AG04450 (cell line): ENCODE measurements at places on chromosomes 7 and 10.

DNA sequence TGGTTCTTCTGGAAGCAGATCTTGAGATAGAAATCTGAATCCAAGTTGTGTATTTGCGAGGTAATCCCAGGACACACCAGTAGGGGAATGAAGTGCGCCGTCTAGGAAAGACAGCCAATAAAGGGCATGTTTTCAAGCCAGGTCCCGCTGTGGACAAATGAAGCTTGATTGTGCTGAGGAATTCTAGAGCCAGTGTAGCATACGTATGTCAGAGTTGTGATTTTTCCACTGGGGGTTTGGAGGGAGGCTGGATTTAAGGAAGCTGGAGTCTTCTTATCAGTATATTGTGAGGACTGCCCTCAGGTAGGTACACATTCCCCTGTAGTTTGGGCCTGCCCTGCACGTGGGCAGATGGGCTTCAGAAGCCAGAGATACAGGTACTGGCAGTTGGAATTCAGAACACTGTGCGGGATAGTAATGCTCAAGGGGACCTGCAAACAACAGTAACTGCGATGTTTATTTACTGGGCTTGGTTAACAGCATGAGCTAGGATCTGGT lies 50.9 kb downstream of the GALNT11 start:
- DNase-seq: no peak

- DNase-seq: no peak
Measured at GRCh38 chr10:34627331-34627730, 187.8 kb downstream of the PARD3 start.

DNA sequence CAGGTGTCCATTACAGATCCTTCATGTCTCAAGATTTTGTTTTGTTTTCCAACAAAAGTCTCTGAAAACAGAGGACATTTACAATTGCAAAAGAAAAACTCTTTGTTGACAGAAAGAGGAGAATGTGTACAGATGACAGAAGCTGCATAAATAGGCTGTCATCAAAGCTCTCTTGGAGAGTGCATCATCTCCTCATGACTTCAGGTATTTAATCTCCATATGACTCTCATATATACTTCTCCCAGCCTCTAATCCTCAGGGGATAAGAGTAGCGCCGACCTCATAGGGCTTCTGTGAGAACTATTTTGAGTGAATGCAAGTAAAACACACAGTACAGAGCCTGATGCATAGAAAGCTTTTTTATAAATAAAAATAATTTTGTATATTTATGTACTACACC lies 48.1 kb upstream of the SEPTIN7 start:
- no peak for DNase-seq

DNA sequence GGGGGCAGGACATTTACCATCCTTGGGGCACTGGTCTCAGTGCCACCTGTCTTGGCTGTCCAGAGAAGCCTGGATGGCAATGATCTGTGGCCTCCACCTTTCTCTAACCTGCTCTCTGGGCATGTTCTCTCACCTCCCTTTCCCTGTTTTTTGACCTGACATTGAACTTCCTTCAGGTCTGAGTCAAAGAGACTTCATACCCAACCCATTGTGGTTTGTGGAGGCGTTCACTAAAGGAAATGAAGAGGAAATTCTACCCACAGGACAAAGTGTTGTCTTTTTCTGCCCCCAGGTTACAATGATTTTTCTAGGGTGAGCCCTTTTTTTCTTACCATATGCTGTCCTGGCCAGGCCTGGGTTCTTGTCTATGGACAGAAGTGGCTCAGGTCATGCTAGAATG lies 76.6 kb downstream of the CYP26A1 start:
- DNase-seq: no peak

- DNase-seq: no peak
Measured at GRCh38 chr7:101884671-101885596, 67.5 kb downstream of the CUX1 start.

GRCh38 chr7:29879609-29880008 lies 73.3 kb downstream of the WIPF3 start:
- no peak for DNase-seq

DNA sequence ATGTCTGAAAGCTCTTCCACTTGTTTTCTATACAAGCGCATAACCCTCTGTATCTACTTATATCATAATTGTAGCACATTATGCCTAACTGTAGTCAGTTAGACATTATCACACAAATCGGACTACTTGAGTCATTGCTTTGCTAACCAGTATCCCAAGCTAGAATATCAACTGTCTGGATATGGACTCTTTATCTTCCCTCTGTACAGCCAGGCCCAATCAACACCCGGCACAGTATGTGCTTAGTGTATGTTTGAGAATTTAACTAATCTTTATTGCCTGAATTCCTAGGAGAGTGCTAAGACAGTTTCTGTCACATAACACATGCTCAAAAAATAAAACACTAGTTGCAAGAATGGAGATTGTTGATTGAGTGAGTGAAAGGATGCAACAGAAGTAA lies 211.2 kb downstream of the ARL4A start:
- DNase-seq: no peak

GRCh38 chr7:35725280-35725680 lies 30.3 kb upstream of the HERPUD2 start:
- DNase-seq: no peak

DNA sequence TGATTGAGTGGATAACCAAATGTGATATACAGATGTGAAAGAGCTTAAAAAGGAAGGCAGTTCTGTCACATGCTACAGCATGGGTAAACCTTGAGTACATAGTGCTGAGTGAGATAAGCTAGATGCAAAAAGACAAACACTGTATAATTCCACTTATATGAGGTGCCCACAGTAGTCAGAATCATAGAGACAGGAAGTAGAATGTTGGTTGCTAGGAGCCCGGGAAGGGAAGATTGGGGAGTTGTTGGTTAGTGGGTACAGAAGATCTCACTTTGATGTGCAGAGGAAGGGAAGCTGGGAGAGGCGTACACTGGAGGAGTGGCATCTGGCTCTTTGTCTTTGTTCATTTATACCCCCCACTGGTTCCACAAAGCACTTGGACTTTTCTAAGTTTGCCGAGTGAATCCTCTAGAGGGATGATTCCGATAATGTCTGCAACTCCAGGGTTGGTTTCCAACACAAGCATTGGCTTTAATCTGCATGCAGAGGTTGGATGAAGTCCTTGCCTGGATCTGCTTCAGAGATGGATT lies 39.5 kb downstream of the TSPAN14 start:
- DNase-seq: no peak

GRCh38 chr10:24153031-24153430 lies 55.9 kb upstream of the KIAA1217 start:
- no peak for DNase-seq

GRCh38 chr10:71909399-71910083 lies 54.7 kb upstream of the CHST3 start:
- DNase-seq: no peak

DNA sequence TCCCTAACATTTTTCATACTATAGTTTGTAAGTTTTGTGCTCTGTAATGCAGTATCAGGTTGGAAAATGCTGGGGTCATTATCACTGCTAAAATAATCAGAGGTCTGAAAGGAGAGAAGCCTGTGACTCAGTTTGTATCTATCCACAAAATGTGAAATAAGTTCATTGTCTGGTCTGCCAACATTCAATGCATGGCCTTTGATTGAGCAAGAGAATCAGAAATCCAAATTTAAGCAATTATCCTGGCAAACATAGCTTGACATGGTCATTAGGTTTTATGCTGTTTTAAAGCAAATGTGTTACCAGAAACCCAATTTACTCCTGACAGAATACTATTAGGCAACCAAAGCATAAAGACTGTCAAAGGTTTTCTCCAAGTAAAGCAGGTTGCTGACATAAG lies 709.7 kb upstream of the SEMA3D start:
- no peak for DNase-seq

GRCh38 chr7:23539494-23539907 lies 7.7 kb upstream of the TRA2A start:
- no peak for DNase-seq

DNA sequence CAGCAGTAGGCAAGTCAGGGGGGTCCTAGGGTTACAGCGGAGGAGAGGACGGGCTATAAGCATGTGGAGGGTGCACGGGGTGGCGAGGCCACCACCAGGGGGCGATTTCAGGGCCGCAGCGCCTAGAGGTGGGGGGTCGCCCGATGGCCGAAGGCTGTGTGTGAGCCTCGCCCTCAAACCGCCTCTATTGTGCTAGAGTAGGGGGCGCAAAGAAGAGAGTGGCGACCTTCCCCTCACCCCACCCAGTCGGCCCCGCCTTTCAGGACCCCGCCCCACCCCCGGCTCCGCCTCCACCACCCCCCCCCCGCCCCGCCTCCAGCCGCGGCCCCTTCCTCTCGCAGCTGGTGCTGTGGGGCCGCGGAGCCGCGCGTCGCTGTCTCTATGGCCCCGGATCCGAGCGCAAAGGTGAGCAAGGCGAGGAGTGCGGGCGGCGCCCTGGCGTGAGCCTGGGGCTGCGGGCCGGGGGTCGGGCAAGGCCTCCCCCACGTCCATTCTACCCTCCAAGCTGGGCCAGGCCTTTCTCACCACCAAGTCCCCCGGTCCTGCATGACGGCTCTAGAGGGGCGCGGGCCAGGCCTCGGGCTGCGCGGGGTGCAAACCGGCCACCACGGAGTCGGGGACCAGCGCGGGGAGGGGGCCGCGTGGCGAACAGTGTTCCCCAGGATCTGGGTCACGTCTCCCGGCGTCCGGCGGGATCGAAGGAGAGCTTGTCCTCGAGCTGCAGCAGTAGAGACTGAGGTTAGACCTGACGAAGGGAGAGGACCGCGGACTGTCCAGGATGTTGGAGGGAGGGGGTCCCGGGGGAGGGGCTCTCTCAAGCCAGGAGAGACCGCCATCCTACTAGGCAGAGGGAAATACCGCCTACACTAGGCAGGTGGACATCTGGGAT lies at the start of gene SEMA4G:
TSS of gene SEMA4G (plus strand) at position 318 of the 889 bp plus-strand sequence. CDS start 3,409 bp downstream, outside the sequence.
- no peak for DNase-seq

- no peak for DNase-seq
Measured at GRCh38 chr10:43055217-43055616, 21.7 kb upstream of the RET start.

GRCh38 chr10:25820472-25820871 lies 113.6 kb upstream of the MYO3A start:
- no peak for DNase-seq

GRCh38 chr7:22936246-22936645 lies 77.7 kb downstream of the HYCC1 start:
- no peak for DNase-seq

GRCh38 chr10:132520177-132520811 lies 17.3 kb upstream of the INPP5A start:
- no peak for DNase-seq

GRCh38 chr10:77943121-77943901 lies 16.8 kb upstream of the DLG5 start:
- DNase-seq: no peak

DNA sequence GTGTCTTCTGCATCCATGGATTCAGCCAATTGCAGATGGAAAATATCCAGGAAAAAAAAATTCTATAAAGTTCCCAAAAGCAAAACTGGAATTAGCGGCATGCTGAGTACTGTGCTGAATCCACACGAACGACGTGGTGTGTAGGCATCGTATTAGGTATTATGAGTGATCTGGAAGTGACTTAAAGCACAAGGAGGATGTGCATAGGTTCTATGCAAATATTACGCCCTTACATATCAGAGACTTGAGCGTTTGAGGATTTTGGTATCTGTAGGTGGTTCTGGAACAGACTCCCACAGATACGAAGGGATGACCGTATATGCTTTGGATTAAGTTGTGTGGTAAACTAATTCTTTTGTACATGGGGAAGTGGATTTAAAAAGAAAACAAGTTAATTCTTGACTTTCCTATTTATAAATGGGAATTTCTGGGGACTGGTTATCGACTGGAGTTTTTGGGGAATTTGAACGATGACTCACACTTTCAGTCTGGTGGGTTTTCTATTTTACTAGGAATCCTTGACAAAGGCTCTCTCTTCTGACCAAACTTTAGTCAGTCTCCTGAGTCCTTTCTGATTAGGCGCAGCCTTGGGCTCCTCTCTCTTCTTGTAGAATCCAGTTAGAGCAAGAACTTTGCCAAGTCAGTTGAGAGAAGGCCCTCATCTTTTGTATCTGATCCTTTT lies 5.4 kb upstream of the NUB1 start:
- DNase-seq: no peak

DNA sequence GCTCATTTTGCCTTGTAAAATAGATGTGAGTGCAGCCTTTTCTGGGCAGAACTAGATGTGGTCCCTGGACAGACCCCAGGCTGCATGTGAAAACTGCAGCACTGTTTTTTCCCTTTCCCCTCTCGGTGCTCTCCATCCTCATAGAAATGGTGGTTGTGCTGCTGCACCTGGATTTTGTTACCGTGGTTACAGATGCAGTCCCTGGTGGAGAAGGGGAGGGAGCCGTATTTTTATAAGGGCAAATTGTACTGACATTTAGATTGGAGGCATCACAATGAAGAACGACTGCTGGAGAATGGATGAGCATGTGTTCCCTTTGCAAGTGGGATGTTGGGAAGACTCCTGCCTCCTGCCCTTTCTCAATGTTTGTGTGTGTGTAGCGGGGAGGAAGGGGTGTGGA lies 469.9 kb downstream of the CCSER2 start:
- no peak for DNase-seq

DNA sequence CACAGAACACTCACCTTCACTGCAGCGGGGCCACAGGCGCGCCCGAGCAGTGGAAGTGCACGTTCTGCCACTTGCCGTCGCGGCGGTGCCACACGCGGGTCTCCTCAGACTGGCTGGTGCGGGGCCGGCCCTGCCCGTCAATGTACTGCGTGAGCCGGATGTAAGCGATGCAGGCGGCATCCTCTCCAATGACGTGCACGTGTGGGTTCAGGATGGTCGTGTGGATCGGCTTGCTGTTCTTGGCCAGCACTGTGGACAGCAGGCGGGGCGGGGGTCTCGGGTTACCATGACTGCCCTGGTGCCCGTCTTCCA lies 19.2 kb downstream of the YKT6 start:
- DNase-seq: no peak

- DNase-seq: peak; percentile 97
Measured at GRCh38 chr10:110357252-110357780, 52.6 kb upstream of the SMNDC1 start.
